ENCODE measurements at places on chromosomes 4 and X.

DNA sequence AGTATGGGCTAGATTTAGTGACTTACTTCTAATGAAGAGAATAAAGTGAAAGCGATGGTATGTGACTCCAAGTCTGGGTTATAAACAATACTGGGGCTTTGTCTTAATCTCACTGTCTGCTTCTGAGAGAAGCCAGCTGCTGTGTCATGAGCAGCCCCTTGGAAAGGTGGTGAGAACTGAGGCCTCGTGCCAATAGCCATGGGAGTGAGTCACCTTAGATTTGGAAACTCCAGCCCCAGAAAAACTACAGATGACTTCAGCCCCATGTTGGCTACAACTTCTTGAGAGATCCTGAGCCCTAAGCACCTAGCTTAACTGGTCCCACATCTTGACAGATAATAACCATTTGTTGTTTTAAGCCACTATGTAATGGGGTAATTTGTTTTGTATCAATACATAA is 77.6 kb downstream of the CWH43 start:
- DNase-seq = no peak

DNA sequence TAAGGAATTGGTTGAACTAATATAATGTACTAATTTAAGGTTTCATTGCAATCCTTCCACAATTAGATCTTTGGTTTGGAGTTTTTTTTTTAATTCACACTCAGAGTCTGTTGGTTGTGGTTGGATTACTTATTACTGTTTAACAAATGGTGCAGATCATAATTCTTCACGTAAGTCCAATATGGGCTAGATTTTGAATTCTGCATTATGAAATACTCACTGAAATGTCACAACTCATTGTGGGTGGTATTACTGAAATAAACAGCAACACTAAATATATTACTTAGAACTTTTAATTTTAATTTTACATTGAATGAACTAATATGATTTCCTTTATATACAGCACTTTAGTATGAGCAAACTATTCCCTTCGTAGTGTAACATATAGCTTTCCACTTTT is 94.2 kb upstream of the MYOZ2 start:
- DNase-seq = no peak

GRCh38 chr4:42555828-42556227 is 101.1 kb downstream of the ATP8A1 start:
- no peak for DNase-seq

- DNase-seq = no peak
Measured at GRCh38 chrX:924017-924416, 288.4 kb downstream of the CRLF2 start.

GRCh38 chrX:16033331-16033730 is 90.0 kb upstream of the GRPR start:
- DNase-seq = no peak

DNA sequence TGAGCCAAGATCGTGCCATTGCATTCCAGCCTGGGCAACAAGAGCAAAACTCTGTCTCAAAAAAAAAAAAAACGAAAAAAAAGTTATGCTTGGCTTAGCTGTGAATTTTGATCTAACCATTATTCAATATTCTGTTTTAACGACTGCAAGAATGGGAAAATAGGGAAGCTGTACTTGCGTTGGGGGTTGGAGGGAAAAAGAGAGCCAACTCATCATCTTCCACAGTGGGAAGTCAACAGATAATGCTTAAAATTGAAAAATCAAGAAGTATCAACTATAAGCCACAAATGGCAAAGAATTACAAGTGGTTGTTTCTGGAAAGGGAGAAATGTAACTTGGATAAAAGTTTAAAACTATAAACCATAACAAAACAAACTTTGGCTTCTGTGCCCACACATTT is 2.9 kb downstream of the TEC start:
- no peak for DNase-seq

DNA sequence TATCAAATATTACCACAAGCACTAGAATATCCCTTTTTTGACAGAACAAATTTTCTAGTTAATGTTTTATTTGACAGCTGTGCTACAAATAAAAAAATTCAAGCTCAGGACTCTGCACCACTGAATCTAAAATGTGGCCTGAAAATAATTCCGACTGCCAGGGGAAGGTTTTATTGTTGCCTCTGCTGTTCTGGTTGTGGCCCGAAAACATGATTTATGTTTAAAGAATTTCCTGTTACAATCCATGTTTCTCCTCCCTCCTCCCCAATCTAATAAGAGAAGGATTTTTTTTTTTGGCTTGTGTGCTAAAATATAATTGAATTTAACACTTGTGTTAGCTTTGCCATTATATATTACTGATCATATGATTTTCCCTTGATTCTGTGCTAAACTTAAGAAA is 227.8 kb downstream of the DCLK2 start:
- no peak for DNase-seq

DNA sequence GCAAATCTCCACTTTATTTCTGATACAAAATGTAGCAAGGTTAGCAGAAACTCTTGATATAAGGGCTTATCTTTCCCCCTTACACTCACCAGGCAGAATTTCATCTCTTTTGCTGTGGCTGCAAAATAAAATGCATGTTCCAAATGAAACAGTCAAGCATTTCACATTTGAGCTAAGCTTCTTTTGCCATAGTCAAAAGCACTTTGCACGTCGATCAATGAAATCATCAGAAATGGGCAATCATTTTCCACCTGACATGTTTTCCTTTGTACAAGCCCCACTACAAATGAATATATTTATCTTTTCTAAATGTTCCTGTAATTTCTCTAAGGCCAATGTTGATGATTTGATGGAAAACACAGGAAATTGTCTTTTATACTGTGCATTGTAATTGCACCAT is 178.4 kb downstream of the ANKRD50 start:
- no peak for DNase-seq

- DNase-seq = no peak
Measured at GRCh38 chrX:27915617-27916016, 65.6 kb downstream of the DCAF8L1 start.

DNA sequence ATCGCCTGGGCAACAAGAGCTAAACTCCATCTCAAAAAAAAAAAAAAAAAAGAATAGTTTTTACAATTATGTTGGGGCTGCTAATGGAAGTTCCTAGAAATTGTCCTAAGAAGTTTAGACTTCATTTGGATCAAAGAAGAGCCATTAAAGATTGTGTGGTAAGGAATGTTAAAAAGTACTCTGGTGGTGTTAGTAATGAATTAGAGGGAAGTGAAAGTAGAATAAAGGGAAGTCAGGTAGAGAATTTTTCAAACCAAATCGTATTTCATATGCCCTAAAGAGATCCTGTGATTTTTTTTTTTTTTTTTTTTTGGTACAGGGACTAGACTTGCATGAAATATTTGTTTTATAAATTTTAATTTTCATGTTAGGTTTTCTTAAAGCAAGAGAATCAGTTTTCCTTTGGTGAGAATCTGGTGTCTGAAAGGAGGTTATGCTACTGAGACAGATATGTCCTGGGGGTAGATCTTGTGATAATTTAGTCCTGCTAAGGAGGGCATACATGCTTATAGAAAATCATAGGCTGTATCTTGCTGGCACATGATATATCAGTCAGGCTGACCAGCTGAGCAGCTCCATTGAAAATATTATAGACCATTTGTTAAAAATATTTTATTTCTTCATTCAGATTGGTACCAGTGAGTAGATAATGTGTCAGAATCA is 10.7 kb downstream of the SEC24B start:
- no peak for DNase-seq

DNA sequence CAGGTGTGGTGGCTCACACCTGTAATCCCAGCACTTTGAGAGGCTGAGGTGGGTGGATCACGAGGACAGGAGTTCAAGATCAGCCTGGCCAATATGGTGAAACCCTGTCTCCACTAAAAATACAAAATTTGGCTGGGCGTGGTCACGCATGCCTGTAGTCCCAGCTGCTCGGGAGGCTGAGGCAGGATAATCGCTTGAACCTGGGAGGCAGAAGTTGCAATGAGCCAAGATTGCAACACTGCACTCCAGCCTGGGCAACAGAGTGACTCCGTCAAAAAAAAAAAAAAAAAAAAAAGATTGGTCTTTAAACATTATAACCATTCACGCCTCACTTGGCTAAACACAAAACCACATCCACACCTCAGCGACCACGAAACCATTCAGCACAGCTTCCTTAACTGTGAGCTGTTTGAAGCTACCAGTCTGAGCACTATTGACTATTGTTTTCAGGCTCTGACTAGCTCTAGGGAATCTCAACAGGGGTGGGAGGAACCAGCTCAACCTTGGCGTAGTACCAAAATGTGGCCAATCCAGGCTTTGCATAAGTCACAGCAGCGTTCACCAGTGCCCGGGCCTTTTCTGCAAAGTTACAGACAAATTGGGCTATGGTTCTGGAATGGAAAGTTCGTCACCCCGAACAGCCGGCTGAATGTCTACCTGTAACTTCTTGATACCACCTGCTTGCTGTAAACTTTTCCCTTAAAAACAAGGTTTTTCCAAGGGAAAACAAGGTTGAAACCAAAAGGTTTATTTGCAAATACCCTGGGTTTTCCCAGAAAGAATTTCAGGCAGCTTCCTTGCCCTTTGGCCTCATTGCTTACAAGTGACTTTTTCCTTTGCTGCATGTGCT is 73.6 kb upstream of the DHX15 start:
- DNase-seq = no peak
